ENCODE measurements at places on chromosomes 7 and 10.

GRCh38 chr7:2802504-2803341 is 41.4 kb downstream of the GNA12 start:
- DNase-seq: peak; percentile 31

DNA sequence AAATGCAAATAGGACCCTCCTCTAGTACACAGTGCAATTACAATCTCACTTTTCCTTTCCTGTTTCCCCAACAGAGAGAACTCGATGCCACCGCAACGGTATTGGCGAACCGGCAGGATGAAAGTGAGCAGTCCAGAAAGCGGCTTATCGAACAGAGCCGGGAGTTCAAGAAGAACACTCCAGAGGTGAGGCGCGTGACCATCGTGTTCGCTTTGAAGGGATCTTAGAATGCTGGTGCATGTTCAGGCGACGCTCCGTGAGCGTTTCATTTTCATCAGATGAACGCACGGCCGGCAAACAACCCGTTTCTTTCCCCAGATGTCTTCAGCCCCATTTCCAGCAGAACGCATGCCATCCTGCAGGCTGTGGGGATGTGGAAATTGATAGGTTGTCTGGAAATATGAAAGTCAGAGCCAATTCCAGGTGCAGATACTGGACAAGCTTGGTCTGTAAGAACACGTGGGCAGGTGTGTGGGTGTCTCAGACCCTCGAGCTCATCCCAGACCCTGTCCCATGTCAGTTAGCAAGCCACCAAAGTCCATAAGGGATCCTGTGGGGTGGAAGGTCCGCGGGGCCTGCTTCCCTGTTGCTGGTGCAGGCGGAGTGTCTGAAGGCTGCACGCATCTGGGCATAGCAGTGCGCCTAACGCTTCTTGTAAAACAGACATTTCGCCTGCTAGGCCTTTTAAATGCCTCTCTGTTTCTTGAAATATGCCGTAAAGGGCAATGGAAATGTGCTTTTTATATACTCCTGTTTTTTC is 98.8 kb downstream of the CUX1 start:
- no peak for DNase-seq

DNA sequence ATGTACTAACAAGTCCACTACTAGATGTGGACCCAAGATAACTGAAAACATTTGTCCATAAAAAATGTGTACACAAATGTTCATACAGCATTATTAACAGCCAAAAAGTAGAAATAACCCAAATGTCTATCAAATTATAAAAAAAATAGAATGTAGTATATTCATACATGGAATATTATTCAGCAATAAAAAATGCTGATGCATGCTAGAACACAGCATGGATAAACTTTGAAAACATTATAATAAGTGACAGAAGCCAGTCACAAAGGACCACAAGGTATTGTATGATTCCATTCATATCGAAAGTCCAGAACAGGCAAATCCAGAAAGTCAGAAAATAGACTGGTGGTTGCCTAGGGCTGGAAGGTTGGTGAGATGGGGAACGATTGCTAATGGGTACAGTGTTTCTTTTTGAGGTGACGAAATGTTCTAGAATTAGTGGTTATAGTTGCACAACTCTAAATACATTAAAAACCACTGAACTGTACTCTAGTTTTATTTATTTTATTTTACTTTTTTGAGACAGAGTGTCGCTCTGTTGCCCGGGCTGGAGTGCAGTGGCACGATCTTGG is 43.3 kb upstream of the ANLN start:
- DNase-seq: no peak

- no peak for DNase-seq
Observed at GRCh38 chr10:68732651-68733050, 11.6 kb downstream of the CCAR1 start.

- no peak for DNase-seq
Observed at GRCh38 chr7:13262929-13263530, 575.6 kb downstream of the ARL4A start.

DNA sequence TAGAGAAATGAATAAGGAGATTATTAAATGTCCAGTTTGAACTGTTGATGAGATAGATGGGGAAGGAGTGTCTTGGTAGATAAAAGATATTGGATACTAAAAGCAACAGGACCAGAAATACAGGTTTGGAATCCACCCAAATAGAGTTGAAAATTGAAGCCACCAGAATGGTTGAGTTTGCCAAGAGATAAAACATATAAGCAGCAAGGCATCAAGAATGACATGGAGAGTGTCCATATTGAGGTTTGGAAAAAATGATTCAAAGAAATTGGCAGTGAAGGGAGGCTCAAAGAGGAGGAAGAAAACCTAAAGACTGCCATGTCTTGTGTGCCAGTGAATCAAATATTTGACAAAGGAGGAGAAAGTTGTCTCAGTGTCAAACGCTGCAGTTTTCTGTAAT is 24.2 kb downstream of the CFAP69 start:
- no peak for DNase-seq

DNA sequence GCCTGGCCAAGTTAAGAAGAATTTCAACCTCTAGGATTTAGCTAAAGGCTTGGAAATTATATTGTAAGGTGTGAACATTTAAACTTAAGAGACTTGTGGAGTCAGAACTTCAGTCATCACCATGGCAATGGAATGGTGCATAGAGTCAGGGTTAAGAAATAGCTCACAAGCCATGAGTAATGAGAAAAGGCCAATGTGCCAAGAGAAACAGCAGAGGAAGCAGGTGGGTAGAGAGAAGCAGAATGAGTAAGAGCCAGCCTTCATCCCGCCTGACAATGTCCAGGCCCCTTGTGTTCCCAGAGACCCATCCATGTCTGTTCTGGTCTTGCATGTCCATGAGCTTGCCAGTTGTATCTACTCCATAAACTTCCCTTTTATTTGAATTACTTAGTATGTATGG is 62.6 kb upstream of the TBX20 start:
- no peak for DNase-seq

DNA sequence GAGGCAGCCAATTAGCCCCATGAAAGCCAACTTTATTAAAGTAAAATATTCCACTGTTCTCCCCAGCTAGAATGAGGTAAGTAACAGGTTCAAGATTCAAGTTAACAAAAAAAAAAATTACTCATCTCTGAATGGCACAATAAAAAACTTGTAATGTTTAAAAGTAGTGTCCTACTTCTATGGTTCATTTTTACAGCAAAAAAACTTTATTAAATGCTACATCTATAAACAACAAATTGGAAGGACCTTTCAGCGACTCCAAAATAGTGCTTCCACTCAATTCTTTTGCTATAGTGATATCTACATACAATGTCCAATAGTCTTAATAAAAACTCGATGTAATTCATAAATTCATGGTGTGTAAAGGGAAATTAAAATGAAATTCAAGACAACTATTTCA is 59.2 kb downstream of the EZH2 start:
- no peak for DNase-seq

GRCh38 chr10:130300608-130301020 is 164.4 kb downstream of the GLRX3 start:
- no peak for DNase-seq

GRCh38 chr7:27140126-27140857 is 3.2 kb downstream of the HOXA5 start:
- DNase-seq: no peak

DNA sequence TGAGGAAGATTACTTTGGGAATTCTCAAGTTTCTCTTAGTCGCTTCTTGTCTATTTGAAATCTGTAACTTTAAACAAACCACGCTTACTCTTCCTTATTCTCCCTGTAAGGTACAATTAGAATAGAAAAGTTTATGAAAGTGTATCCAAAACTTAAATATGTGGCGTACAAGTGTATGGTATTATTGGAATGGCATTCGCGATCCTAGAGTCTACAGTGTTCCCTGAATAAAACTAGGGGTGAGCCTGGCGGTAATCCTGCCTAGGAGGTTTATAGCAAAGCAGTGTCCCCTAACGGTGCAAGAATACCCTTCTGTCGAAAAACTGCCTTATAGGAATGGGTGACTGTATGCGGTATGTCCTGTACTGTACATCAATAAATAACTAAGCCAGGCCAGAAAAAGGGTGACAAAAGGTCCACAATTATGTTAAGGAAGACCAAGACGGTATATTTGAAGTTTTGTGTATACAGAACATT is 1.2 kb downstream of the TASOR2 start:
- DNase-seq: no peak

GRCh38 chr10:12974491-12975199 is 26.9 kb downstream of the CCDC3 start:
- DNase-seq: no peak

- DNase-seq: no peak
Observed at GRCh38 chr10:93068411-93069244, 5.1 kb upstream of the CYP26A1 start.

DNA sequence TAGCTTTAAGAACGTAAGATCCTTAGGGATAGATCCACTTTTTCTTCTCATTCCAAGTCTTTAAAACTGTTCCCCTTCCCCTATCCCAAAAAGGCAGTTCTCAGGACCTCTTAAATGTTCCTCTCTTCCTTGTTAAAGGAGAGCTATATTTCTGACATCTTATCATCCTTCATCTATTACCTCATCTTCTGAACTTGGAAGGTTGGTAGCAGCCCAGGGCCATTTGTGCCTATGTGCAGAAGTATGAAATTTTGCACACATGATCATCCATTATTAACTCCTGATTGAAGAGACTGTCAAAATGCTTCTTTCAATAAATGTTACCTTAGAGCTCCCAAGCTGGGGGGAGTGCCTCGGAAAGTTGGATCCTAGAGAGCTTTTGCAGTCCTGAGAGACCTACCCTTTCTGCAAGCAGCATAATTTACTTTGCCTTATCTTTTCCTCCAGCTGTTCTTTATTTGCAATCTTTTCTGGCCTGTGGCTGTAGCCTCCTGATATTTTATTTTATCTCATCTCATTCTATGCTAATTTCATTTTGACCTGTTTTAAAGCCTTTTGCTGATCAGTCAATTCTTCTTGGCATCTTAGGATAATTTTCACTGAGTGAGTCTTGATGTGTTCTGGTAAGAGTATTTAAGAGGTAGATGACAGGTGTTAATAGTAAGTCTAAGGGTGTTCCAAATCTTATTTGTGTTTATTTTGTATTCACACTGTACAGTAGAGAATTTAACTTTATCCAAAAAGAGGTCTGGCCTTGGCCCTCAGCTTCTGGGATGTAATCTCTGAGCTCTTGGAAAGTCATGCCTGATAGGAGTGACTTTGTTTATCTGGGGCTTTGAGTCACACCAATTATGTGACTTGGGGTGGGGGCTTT is 135.0 kb upstream of the PDLIM1 start:
- no peak for DNase-seq

DNA sequence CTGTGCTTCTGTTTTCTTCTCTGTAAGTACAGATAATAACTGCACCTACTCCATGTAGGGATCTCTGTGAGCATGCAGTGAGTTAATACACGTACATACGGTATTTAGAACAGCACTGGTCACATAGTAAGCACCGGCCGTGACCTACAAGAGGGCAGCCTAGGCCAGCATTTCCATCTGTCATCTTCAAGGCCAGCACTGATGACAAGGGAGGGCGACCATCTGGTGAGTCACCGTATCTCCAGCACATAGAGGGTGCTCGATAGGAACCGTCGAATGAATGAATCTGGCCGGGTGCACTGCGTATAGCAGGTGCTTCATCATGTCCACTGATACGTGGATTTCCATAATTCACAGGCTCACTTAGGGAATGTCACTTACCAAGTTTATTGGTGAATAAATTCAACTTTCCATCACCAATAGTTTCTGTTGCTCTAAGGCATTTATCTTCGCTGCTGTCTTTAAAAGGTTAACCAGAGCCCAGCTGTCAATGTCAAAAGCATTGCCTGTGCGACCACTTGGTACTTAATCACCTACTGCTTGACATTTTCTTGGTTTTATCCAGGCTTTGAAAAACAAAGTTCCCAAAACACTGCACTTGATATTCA is 8.3 kb downstream of the NOD1 start:
- DNase-seq: peak; percentile 76

DNA sequence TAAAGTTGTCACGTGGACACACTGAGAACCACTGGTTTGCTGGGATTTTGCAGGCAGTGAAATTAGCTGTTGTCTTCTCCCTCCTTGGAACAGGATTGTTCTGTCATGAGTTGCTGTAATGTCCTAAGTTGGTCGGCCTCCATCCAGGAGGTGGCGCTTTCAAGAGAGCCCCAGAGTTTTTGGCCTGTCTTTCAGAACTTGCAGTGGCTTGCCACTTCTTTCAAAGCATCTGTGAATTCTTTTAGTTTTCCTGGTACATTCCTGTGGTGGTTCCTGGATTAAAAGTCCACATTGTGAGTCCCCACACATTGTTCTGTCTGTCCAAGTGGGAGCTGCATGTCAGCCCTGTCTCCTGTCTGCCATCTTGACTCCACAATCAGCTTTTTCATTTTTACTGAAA is 133.8 kb downstream of the PON1 start:
- no peak for DNase-seq

- no peak for DNase-seq
Observed at GRCh38 chr7:44272456-44272855, 52.9 kb downstream of the CAMK2B start.

DNA sequence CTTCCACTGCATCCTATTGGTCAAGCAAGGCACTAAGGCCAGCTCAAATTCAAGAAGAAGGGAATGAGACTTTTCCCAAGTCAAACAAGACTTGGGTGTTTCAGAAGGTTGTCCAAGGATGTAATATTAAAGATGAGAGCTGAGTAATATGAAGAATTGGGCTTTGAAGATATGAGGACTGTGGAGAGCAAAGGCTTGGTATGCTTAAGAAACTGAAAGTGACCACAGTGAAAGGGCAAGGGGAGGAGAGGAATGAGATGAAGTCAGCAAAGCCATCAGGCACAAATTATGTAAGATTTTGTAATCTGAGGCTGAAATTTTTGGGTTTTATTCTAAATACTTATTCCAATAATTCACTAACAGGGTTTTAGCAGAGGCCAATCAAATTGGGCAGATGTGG is 38.6 kb upstream of the NPY start:
- DNase-seq: no peak

DNA sequence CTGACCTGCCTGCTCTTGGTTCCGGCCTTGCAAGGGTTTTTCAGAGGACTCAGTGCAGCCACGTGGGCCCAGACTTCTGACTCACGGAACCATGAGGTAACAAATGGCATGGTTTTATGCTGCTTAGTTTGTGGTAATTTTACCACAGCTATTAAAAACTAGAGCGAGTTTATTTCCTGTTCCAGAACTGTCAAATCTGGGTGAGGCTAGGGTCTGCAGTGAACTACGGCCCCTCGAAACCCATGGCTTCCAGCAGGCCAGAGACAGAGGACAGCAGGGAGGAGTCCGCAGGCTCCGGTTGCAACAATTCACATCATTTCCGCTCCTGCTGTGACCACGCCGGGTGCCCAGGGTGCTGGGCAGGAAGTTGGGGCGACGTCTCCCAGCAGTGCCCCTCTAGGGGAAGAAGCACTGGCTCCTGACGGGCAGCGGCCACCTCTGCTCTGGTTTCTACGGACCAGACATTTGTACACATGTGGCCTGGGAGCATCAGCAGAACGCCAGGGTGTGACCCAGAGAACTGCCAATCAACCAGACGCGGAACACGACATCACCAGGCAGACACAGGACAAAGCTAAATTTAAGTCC is 74.8 kb downstream of the ADARB2 start:
- no peak for DNase-seq

All from DMS79 (cell line).